T-helper 22 cell (primary cell): ENCODE measurements at places on chromosomes 7 and 10.

GRCh38 chr7:141452911-141453310 is 98.3 kb upstream of the AGK start:
- DNase-seq = no peak

- DNase-seq = no peak
These were observed 13.1 kb upstream of the SERPINE1 start for GRCh38 chr7:101113836-101114235.

GRCh38 chr10:88120075-88120474 is 256.6 kb downstream of the PTEN start:
- DNase-seq = no peak

DNA sequence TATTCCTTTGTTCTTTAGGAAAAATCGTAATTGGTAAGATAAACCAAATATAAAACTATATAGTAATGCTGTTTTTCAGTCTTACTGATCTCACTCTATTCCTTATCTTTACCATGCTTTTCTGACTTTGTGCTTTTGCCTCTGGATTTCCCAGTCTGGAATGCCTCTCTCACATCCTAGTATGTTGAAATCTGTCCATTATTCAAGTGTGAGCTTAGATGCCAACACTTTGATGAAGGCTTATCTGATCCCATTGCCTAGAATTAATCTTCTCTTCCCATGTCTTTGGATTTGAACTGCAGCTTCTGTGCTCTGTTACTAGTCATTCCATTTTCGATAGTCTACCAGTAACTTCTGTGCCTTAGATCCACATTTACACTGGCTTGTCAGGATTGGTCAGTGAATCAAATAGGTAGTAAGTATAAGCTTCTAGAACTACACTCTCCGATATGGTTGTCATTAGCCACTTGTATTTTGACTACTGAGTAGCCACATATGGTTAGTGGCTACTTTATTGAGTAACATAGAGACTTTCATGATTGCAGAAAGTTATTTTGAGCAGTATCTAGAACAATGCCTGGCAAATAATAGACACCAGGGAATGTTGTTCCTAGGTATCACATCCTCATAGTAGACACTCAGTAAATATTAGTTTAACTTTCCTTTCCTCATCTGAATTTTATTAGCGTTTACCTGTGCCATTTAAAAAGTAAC is 92.9 kb downstream of the BMPR1A start:
- DNase-seq = no peak

DNA sequence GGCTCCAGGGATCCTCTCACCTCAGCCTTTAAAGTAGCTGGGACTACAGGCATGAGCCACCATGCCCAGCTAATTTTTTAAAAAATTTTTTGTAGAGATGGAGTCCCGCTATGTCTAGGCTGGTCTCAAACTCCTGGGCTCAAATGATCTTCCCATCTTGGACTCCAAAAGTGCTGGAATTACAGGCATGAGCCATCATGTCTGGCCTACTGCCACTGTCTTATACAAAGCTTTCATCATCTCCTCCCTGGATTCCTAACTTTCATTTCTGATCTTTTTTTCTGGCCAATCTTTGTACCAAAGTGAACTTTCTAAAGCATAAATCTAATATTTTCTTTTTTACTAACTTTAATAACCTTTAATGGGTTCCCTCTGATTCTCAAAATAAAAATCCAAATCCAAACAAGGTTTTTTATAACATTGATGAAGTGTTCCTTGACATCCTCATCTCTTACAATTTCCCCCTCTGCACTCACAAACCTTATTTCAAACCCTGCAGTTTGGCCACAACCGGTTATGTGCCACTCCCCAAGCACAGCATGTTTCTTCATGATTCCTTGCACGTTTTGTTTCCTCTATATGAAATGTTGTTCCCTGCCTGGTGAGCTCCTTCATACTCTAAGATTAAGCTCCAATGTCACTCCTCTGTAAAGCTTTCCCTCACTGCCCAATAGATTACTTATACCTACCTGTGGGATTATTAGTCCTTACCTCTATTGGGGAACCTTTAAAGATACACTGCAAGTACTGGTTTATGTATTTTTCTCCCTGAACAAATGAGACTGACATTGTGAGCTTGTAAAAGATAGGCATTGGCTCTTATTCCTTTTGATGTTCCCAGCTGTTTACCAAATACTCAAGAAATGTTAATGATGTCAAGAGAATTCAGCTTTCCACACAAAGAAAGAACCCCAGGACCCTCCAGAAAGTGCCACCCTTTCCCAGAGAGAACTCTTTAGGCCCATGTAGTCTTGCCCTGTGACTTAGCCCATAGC is 101.7 kb downstream of the HOXA1 start:
- DNase-seq = no peak

DNA sequence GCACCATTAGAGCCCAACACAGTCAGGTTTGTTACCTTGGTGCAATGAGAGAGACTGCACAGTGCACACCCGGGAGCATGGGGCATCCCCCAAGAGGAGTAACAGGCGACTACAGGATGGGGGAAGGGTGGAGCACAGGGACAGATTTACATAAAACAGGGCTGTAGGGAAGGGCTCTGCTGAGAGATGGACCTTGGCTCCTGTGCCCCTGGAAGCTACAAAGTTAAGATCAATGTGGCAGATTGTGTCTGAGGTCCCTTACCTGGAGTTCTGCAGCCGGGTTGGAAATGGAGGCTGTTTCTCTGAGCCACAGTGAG is 13.7 kb upstream of the SLC18A3 start:
- DNase-seq = no peak

DNA sequence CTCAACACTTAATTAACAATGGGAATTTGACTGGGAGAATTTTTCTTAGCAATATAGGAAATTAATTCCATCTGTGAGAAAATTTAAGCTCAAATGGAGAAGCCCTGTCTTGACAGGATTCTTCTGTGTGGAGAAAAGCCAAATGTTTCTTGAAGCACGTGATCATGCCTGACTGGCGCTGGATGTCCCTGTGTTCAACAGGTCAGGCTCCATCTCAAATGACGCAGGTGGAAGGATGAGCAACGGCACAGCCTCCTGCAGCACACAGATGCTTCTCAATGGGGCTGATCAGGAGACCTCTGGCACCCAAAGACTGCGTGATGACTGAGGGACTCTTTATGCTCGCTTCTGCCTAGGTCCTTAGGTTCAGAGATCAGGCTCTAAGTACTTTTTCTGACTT is 143.8 kb downstream of the RSU1 start:
- DNase-seq = no peak

DNA sequence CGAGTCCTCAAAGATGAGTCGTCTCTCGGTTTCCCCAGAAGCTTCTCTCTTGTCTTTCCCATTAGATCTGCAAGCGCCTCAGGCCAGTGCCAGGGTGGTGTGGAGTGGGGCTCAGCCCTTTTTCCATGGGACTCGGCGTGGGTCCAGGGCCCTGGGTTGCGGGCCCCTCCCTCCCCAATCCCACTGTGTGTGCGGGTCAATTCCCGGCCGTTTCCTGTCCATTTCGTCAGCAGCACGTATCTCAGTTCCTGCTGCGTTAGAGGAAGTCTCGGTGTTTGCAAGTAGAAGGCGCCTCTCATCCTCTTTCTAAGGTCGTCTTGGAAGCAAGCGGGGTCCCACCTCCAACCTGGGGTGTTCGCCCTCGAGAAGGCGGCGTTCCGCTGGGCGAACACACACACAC is 25.1 kb upstream of the ADGRA1 start:
- no peak for DNase-seq

DNA sequence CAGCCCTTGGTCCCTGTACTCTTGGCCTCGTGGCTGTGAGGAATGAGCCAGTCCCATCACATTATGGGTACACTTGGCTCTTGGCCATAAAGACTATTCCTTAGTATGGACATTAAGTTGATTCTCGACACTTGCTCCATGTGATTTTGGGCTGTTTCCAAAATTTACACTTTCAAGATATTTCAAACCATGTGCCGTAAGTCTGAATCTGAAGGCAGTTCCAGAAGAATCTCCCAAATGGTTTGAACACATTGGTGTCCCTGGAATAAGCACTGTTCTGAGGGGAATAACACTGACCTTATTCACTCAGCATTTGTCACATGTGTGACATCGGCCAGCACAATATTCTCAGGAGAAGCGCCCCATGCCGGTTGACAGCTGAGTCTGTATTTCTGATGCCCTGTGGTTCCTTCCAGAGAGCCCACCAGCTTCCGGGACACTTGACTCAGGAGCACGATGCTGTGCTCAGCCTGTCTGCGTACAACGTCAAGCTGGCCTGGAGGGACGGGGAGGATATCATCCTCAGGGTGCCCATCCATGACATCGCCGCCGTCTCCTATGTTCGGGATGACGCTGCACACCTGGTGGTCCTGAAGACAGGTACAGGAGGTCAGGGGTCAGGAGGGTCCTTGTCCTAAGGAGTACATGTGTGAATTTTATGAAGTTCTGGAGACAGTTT is 24.6 kb downstream of the NACAD start:
- DNase-seq = no peak

GRCh38 chr10:20970044-20970443 is 72.9 kb upstream of the NEBL start:
- no peak for DNase-seq

DNA sequence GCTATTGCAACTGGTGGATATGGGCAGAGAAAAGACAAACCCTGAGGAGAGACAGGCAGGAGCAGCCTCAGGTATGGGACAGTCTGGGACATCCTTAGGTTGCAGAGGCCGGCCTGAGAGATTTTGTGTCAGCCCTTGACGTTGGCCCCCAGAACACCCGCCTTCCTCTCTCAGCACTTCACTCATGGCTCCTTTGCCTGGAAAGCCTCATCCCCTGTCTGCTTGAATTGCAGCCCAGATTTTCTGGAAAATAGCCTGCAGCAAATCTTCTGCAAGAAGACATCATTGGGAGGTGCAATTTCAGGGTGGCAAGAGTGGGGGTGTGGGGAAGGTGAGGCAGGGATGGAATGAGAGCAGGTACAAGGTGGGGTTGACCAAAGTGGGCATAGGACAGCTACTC is 2.2 kb upstream of the FRMD4A start:
- DNase-seq = no peak

DNA sequence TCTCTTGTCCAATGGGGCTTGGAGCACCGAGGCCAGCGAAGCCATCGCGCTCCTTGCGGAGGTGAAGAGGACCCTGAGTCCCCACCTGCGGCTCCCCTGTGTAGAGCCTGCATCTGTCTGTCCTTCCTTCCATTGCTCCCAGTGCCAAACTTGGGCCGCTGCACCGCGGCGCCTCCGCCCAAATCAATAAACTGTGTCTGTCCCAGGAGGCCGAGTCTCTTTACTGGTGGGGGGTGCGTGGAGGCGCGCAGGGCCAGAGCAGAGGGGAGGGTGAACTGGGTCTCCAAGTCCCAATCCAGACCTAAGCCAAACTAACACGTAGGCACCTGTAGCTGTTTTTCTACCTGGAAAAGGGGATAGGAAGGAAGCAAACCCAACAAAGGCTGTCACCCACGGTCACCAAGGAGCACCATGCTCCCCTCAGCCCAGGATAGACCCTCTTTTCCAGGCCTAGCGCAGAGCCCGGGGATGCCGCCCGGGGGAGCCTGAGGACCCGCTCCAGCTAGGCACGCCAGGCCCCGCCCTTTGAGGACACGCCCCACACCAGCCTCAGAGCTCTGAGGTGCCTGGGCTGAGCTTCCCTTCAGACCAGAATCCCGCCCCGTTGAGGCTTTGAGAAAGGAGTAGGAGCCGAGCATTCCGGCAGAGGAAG is 1.2 kb upstream of the CHAT start:
- no peak for DNase-seq

GRCh38 chr10:60573336-60573735 is 183.7 kb upstream of the ANK3 start:
- DNase-seq = no peak

- no peak for DNase-seq
These were observed at the start of gene CDH23 for GRCh38 chr10:71396711-71397295. CDH23 (plus strand) TSS chr10:71396920; CDS start chr10:71439832, 42,912 bp downstream.

DNA sequence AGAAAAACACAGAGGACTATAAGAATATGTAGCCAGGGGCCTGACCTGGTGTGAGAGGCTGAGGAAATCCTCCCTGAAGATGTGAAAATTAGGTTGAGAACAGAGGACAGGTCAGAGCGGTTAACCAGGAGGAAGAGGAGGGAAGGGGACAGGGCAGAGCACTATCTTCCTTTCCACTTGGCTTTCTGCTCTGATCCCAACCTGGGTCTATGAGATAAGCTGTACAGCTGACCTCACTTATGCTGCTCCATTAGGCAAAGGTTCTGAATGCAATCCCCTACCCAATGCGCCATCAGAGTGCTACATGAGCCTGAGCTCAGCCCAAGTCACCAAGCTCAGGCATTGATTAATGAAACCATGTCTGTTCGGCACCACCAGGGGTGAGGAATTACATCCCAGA is 10.5 kb downstream of the LIPA start:
- DNase-seq = no peak

GRCh38 chr7:81170291-81170690 is 251.4 kb upstream of the SEMA3C start:
- DNase-seq = no peak

DNA sequence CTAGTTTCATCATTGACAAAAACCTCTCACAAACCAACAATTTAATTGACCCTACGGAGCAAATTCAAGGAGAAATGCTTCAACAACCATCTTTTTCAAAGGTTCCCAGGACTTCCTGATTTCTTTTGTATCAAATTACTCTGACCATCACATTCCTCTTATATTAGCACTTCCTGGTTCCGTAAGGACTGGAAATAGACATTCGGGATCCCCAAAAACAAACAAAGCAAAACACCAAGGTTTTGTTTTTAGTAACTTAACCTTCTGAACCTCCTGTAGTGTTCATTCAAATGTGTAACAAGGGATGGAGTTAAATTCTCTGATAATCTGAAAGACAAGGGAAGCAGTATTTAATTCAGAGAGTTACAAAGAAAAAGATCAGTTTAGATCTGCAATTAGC is 387.6 kb upstream of the NRP1 start:
- no peak for DNase-seq

DNA sequence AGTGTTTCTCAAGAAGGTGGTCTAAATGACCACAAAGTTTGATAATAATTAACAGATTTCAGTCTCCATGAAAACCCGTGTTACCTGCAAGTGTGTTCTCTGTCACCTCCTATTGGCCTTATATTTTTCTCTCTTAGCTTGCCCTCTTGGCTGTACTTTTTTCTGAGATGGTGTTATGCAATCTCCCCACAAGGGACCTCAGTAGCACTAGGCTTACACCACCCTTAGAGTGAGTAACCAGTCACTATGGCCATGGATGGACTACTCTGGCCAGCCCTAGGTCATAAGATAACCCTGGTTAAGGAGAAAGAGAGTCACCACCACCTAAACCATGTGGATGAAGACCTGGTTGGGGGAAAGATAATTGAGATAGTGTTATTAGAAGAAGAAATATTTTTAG is 76.8 kb downstream of the NPSR1 start:
- no peak for DNase-seq

GRCh38 chr7:84069033-84069432 is 125.6 kb downstream of the SEMA3A start:
- DNase-seq = no peak
